ENCODE measurements at places on chromosomes 16 and 17.

DNA sequence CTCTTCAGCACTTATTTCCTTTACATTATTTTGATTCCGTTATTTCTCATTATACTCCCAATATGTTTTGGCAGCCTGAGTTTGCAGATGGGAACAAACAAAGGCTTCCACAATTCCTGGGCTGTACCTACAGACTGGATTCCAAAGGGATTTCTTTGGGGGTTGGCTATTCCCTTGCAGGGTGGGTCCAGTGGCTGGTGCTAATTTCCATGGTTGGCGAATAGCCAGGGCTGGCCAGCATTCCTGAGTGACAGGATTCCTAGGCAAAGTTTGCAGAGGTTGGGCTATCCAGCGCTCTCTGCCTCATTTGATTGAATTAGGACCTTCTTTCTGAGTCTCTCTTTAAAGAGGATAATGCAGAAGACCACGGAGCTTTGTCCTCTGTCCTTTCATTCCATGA is 207.4 kb downstream of the MAF start:
- no peak for DNase-seq

- no peak for DNase-seq
Observed at GRCh38 chr17:17946093-17946492, 26.1 kb downstream of the TOM1L2 start.

DNA sequence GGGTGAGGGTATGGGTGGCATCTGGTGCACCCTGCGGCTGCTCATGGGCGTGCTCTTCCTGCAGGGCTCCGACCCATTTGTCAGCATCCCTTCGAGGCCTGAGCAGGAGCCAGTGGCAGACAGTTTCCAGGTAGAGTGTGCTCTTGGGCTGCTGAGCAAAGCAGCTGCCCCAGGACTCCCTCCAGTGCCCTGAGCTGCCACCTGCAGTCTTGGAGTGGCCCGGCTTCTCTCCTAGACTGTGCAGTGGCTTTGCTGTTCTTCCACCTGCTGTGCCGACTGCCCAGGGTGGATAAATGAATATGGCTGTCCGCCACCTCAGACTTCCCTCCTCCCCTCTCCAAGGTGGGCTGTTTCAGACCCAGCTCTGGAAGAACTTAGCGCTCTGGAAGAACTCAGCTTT is 10.8 kb upstream of the JPT2 start:
- DNase-seq, result no peak

GRCh38 chr16:11759997-11760396 is 17.3 kb upstream of the TXNDC11 start:
- no peak for DNase-seq

DNA sequence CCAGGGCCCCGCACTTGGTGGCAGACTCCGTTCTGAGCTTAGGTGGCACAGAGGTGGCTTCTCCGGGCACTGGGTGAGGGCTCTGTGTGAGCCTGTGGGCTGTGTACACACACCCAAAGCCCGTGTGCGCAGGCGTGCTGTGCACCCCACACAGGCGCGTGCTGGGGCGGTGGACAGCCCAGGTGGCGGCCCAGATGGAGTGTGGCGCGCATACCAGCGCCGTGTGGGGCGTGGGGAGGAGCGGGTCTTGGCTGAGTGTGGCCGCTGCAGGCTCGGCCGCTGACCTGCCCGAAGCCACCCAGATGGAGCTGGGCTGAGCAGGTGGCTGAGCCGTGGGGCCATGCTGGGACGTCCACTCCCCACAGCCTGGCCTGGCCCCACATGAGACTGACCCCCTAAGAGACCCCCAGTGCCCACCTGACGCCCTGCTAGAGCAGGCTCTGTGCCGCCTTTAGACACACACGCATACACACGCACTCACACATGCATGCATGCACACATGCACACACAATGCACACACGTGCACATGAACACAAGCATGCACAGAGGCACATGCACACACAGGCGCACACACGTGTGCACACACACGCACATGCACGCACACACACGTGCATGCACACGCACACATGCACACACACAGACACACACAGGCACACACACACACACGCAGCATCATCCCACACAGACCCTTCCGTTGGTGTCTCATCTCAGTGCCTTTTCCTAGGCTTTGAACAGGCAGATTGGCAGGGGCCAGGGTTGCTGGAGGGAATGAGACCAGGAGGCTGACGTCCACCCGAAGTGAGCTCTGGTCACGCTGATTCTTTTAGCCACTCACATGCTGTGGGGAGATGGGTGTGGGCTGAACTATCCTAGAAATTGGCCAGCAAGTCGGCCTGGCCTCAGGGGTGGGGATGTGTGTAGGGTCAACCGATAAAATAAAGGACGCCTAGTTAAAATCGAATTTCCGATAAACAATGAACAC is 2.1 kb downstream of the PRR35 start:
- no peak for DNase-seq
